Effector memory CD8-positive, alpha-beta T cell (primary cell): ENCODE measurements at places on chromosomes 6 and 20.

DNA sequence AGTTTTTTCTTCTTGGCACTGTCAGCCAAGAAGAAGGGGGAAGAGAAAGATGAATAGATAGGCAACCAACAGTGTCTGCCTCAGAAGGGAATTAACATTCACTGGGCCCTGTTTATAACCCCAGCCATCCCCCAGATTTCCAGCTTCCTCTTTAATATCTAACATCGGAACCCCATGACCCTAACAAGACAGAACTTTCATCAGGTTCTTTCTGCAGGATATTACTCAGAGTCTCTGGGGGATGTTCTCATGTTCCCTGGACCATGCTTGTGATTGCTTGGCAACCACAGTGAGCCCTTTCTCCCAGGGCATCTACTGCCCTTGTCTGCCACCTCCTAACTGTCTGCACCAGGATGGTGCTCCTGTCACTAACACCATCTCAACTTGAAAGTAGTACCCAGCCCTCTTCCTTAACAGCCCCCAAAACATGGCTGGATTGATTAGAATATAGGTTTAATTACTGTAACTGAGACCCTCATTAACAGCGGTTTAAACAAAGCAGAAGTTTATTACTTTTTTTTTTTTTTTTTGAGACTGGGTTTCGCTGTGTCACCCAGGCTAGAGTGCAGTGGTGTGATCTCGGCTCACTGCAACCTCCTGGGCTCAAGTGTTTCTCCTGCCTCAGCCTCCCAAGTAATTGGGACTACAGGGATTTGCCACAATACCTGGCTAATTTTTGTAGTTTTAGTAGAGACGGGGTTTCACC, 12.0 kb upstream of the PTPN1 start:
- H3K27me3 ChIP-seq, result peaks cover 7% of the 10 kb centered on the region
- no peaks in the 10 kb centered on the region for H3K36me3 ChIP-seq
- H3K4me3 ChIP-seq, result no peak overlapping the region
- H3K27ac ChIP-seq, result no peak overlapping the region

- no peak for DNase-seq
- H3K4me1 ChIP-seq, result no peaks in the 10 kb centered on the region
- H3K27me3 ChIP-seq, result no peaks in the 10 kb centered on the region
- H3K27ac ChIP-seq, result no peak overlapping the region
- no peak overlapping the region for H3K4me3 ChIP-seq
Observed at GRCh38 chr6:113522376-113522775, 334.8 kb upstream of the MARCKS start.

DNA sequence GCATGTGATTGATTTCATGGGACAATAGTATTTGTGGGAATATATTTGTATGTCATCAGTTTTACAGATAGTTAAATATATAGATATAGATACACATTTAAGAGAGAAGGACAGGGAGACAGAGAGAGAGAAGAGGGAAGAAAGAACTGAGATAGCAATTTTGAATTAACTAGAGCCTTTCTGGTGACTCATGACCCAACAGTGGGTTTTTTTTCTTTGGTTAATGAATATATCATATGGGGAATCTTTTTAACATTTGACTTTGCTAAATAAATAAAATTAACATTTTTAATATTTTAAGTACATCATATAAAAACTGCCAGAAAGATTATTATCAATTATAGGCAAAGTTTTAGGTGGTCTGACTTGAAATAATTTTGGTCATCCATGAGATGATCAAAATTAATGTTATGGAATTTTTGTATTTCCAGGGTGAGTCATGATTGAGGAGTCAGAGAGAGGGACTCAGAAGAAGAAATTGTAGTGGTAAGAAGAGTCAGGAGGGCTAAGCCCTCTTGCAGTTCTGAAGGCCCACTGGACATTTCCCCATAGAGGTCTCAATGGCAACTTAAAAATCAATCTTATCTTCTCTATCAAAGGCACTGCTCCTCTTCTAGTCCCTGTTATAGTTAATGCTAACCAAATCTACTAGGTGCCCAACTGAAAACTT, 508.1 kb upstream of the MAP3K7 start:
- no peak for DNase-seq
- H3K36me3 ChIP-seq, result no peaks in the 10 kb centered on the region
- no peak overlapping the region for H3K27ac ChIP-seq
- H3K4me1 ChIP-seq, result no peaks in the 10 kb centered on the region

GRCh38 chr20:39538317-39538716, 576.2 kb downstream of the DHX35 start:
- no peak overlapping the region for H3K4me3 ChIP-seq
- H3K36me3 ChIP-seq, result no peaks in the 10 kb centered on the region
- no peak overlapping the region for H3K27ac ChIP-seq

DNA sequence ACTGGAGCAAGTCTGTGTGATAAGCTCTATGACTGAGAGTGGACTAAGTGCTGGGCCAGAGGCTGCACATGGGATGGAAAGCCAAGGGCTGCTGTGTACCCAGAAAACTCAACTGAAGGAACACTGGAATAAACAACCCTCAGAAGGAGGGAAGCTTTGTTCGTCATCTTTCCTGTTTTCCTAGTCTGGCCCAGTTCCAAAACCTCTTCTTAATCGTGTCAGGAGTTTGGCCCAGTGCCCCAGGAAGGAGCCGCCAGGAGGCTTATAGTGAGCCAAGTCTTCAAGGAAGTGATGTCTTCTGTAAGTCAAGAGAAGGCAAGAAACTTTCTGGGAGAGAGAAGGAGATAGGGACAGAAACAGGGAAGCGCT, 23.3 kb upstream of the TOP1 start:
- no peak overlapping the region for H3K27ac ChIP-seq
- DNase-seq, result no peak
- peaks cover 24% of the 10 kb centered on the region for H3K4me1 ChIP-seq
- H3K27me3 ChIP-seq, result no peaks in the 10 kb centered on the region

- H3K27ac ChIP-seq, result no peak overlapping the region
- peaks cover 24% of the 10 kb centered on the region for H3K27me3 ChIP-seq
- H3K4me3 ChIP-seq, result no peak overlapping the region
Observed at GRCh38 chr6:105204331-105204730, 24.5 kb upstream of the POPDC3 start.

- no peaks in the 10 kb centered on the region for H3K36me3 ChIP-seq
- H3K4me1 ChIP-seq, result no peaks in the 10 kb centered on the region
- peaks cover 5% of the 10 kb centered on the region for H3K27me3 ChIP-seq
- H3K27ac ChIP-seq, result no peak overlapping the region
- no peak overlapping the region for H3K4me3 ChIP-seq
Observed at GRCh38 chr6:22152841-22153240, 144.0 kb downstream of the PRL start.

- no peak for DNase-seq
- no peaks in the 10 kb centered on the region for H3K27me3 ChIP-seq
- H3K4me1 ChIP-seq, result no peaks in the 10 kb centered on the region
- no peak overlapping the region for H3K27ac ChIP-seq
Observed at GRCh38 chr6:123223461-123223860, 227.4 kb downstream of the CLVS2 start.

GRCh38 chr6:98578016-98578415, 256.4 kb upstream of the POU3F2 start:
- DNase-seq, result no peak
- H3K27me3 ChIP-seq, result no peaks in the 10 kb centered on the region

GRCh38 chr6:129894921-129895320, 33.8 kb upstream of the TMEM244 start:
- H3K4me1 ChIP-seq, result no peaks in the 10 kb centered on the region
- H3K4me3 ChIP-seq, result no peak overlapping the region
- no peak overlapping the region for H3K27ac ChIP-seq
- H3K27me3 ChIP-seq, result no peaks in the 10 kb centered on the region
- DNase-seq, result no peak

DNA sequence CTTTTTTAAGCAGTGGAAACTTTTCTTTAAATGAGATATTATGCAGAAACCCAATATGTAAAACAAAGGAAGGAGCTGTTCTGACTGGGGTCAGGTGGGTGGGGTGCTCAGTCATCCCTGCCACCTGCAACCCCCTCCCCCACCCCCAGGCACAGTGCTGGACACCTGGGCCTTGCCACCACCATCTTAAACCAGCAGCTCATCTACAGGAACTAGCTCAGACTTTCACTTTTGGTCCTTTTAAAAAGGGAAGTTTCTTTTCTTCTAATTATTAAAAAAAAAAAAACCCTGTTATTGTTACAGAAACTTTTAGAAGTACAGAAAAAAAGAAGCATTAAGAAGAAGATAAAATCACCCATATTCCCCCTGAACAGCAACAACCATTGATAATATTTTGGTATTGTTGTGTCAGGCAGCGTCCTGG, 37.1 kb downstream of the PPP1R16B start:
- no peaks in the 10 kb centered on the region for H3K27me3 ChIP-seq
- peaks cover 52% of the 10 kb centered on the region for H3K4me1 ChIP-seq
- peak overlapping the region; percentile 78 for H3K4me3 ChIP-seq
- DNase-seq, result no peak

DNA sequence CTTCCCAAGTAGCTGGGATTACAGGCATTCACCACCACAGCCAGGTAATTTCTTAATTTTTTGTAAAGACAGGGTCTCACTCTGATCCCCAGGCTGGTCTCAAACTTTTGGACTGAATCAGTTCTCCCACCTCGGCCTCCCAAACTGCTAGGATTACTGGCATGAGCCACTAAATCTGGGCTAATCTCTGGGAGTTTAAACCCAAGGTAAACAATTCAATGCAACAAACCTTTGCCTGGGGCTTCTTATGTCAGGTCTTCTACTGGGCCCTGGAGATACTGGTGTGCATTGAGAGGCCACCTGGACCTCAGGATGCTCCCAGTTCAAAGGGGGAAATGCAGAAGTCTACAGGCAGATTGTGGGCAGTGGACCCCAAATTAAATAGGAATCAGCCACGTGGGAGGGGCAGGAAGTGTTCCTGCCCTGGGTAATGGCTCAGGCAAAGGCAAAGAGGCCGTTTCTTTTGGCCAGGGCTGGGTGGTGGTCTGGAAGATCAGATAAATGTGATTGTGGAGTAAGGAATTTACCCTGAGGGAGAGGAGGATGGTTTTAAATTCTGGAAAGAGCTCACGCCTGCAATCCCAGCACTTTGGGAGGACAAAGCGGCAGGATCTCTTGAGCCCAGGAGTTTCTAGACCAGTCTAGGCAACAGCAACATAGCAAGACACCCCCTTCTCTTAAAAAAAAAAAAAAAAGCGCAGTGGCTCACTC, 1.3 kb upstream of the MYBL2 start:
- H3K4me3 ChIP-seq, result peak overlapping the region; percentile 51
- no peak for DNase-seq
- H3K27ac ChIP-seq, result no peak overlapping the region
- peaks cover 1% of the 10 kb centered on the region for H3K4me1 ChIP-seq
- no peaks in the 10 kb centered on the region for H3K36me3 ChIP-seq
- H3K27me3 ChIP-seq, result peaks cover 14% of the 10 kb centered on the region

GRCh38 chr6:54286141-54286540, 22.1 kb upstream of the TINAG start:
- no peaks in the 10 kb centered on the region for H3K36me3 ChIP-seq
- no peak overlapping the region for H3K4me3 ChIP-seq
- H3K27ac ChIP-seq, result no peak overlapping the region
- no peaks in the 10 kb centered on the region for H3K27me3 ChIP-seq

- peaks cover 22% of the 10 kb centered on the region for H3K27me3 ChIP-seq
- no peak for DNase-seq
- H3K4me3 ChIP-seq, result no peak overlapping the region
- peaks cover 4% of the 10 kb centered on the region for H3K4me1 ChIP-seq
- no peaks in the 10 kb centered on the region for H3K36me3 ChIP-seq
Observed at GRCh38 chr20:44689809-44690208, 25.4 kb upstream of the CCN5 start.

- DNase-seq, result no peak
- H3K27ac ChIP-seq, result no peak overlapping the region
- no peak overlapping the region for H3K4me3 ChIP-seq
Observed at GRCh38 chr6:88666901-88667300, 296.5 kb downstream of the RNGTT start.

DNA sequence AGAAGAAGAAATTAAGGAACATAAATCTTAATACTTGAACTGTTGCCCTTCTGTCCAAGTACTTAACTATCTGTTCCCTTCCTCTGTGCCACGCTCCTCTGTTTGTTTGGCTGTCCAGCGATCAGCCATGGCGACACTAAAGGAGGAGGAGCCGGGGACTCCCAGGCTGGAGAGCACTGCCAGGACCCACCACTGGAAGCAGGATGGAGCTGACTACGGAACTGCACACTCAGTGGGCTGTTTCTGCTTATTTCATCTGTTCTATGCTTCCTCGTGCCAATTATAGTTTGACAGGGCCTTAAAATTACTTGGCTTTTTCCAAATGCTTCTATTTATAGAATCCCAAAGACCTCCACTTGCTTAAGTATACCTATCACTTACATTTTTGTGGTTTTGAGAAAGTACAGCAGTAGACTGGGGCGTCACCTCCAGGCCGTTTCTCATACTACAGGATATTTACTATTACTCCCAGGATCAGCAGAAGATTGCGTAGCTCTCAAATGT, 17.1 kb downstream of the IRF4 start:
- H3K4me1 ChIP-seq, result peaks cover 14% of the 10 kb centered on the region
- DNase-seq, result no peak
- peaks cover 13% of the 10 kb centered on the region for H3K27me3 ChIP-seq
- no peak overlapping the region for H3K27ac ChIP-seq
- peaks cover 41% of the 10 kb centered on the region for H3K36me3 ChIP-seq
- no peak overlapping the region for H3K4me3 ChIP-seq

- H3K36me3 ChIP-seq, result peaks cover 4% of the 10 kb centered on the region
- peaks cover 41% of the 10 kb centered on the region for H3K27me3 ChIP-seq
- no peaks in the 10 kb centered on the region for H3K4me1 ChIP-seq
- no peak overlapping the region for H3K4me3 ChIP-seq
- DNase-seq, result no peak
- H3K27ac ChIP-seq, result no peak overlapping the region
Observed at GRCh38 chr20:46131396-46131795, 13.3 kb downstream of the CD40 start.
